ENCODE measurements at places on chromosomes 3 and 15.

DNA sequence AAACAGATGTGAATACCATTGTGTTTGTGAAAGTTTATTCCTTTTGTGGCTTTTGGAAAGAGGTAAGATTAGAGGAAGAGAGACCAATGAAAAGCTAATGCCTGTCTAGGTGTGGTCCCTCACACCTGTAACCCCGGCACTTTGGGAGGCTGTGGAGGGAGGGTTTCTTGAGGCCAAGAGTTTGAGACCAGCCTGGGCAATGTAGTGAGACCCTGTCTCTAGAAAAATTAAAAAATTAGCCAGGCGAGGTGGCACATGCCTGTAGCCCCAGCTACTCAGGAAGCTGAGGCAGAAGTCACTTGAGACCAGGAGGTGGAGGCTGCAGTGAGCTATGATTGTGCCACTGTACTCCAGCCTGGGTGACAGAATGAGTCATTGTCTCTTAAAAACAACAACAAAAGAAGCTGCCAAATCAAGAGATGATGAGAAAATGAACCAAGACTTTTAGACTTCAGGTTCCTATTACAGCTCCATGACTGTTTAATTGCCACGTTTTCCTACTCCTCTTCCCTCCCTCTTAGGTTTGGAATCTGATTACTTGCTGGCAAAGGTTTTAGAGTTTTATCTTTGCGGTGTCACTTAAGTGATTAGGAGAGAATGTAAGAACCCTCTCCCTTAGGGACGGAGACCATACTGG lies 68.7 kb downstream of the CGNL1 start:
- DNase-seq, result no peak

- DNase-seq, result no peak
Measured at GRCh38 chr3:194637541-194638400, 4.6 kb upstream of the TMEM44 start.

- no peak for DNase-seq
Measured at GRCh38 chr3:156513619-156514018, 41.3 kb downstream of the SSR3 start.

DNA sequence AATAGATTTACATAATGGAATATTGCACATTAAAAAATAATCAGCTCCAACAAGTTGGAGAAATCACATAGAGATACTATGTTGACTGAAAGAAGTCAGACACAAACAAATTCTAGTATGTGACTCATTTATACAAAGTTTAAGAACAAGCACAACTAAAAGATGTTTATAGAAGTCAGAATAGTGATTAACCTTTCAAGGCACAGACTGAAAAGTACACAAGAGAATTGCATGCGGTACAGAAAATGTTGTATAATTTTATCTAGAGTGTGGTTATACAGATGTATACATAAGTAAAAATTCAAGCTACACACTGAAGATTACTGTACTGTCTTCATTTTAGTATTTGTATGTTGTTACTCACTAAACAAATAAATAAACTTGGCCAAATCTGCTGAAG lies 19.3 kb upstream of the ATOSA start:
- DNase-seq, result no peak

GRCh38 chr3:10194328-10195071 lies 29.8 kb downstream of the IRAK2 start:
- DNase-seq, result peak; percentile 22

DNA sequence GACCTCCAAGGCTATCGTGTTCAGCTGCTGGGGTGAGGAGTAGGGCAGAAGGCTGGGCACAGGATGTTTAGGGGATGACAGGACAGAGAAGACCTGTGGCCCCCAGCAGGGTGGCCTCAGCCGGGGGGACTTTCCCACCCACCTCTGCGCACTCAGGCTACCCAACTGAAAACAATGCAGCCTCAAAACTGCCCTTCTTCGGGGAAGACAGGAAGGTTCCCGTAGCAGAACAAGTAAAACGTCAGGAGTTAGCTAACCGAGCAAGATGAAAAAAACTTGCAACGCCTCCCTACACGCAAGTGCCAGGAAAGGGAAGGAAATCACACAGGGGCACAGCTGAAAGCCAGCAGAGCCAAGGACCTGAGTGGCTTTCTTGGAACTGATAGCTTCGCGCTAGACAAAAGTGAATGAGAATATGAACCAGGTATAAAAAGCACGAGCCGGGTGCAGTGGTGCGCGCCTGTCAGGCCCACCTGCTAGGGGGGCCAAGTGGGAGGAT lies 38.4 kb upstream of the FURIN start:
- DNase-seq, result no peak

DNA sequence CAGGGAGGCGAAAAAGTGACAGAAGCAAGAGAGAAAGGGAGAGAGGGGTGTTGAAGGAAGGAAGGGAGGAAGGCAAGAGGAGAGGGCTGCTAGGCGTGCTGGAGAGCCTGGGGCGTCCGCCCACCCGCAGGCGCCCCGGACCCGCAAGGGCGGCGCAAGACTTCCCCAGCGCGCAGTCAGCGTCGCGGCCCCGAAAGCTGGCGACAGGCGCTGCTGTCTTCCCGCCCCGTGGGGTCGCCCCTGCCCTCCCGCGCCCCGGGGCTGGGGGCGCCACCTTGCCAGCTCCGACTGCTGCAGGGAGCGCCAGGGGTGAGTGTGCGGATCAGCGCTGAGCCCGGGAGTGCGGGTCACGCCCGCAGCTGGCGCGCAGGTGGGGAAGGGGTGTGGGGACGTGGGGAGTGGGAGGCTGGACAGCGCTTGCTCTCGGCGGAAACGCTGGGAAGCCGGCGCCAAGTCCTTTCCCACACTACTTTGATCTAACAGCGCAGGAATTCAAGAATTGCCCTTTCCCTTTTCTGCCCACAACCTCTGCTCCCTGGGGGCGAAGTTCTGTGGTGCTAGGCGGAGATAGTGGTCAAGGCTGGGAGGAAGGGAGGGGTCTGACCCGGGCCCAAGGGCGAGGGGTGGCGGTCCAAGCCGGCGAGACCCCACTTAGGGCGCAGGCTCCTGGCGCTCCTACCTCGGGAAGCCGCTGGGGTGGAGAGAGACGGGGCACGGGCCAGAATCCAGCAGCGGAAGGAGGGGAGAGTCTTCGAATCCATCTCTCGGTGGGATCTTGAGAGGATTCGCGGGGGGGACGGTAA lies 266.1 kb downstream of the CGGBP1 start:
- no peak for DNase-seq

DNA sequence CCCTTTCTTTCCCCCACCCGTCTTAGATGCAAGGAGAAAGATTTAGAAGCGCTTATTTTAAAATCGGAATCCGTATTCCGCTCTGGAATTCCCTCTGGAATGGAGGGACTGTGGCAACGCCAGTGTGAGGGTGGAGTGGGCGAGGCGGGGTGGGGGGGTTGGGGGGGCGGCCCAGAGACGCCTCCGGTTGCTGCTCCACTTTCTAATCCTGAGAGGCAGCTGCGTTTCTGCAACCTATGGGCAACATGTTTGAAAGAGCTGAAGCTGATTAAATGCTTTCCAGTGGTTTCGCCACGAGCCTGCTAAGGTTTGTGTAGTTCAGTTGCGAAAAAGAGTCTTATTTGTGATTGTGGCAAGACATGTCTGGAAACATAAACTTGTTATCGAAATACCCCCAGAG lies at the start of gene CCK:
CCK (minus strand) TSS at position 101 of the 400 bp plus-strand sequence. CDS start 2,555 bp downstream, outside the sequence.
- no peak for DNase-seq

GRCh38 chr3:69499422-69499821 lies 113.5 kb upstream of the FRMD4B start:
- no peak for DNase-seq

DNA sequence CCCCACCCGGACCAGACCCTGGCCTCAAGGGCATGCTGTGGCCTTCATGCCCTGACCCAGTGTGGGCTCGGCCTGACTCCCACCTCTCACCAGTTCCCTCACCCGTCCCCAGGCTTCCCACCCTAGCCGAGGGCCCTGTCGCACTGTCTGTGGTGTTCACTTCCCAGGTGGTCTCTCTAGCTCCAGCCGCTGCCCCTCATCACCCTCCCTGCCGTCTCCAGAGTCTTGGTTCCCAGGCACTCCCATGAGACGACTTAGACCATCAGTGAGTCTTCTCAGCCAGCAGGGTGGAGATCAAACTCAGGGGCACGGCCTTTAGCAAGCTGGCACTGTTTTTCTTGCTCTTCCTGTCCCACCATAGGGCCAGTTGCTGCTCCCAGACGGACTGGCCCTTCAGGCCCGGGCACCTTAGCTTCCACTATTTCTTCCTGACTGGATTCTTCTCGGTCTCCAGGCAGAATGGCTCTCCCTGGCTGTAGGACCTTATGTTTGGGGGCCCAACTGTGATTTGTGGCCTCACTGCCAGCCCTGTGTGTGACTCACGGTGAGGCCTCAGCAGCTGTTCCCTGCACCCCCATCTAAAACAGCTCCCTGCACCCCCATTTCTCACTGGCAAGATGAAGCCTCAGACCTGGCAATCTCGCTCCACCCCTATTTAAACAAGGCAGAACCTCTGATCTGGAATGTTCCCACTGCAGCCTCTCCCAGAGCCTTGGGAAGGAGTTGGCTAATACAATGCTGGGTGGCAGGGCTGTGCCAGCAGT lies 9.4 kb upstream of the PCSK6 start:
- DNase-seq, result no peak

DNA sequence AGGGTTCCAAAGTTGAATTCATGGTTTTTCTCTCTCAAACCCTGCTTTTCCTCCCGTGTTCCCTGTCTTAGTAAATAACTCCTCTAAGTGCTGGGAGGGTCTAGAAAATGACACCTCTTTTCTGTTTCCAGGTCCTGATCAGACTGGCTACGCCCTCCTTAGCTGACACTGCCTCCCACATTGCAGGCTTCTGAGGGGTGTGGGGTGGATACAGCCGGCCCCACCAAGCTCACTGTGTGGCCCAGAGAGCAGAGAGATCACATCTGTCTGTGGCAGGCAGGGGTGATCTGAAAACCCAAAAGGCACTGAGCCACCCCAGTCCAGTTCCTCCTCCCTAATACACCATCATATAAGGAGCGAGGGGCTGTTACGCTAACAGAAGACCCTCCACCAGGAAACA lies 62.7 kb downstream of the BDH1 start:
- DNase-seq, result no peak

GRCh38 chr15:67042551-67043142 lies 22.8 kb upstream of the SMAD3 start:
- no peak for DNase-seq

DNA sequence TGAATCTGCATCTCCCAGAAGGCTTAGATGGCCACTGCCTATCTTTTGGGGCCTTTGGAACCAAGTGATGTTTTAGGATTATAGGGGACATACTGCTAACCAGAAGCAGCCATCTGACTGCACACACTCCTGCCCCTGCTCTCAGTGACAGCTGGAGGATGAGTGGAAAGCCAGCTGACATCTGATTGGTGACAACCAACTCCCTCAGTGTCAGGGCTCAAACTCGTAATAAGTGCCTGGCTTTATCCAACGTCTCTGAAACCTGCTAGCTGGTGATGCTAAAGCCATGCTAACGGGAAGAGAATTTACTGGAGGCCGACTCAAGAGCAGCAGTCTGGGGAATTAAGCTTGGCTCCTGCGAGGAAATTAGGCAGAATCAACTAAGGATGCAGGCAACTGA lies 35.1 kb downstream of the KY start:
- no peak for DNase-seq

DNA sequence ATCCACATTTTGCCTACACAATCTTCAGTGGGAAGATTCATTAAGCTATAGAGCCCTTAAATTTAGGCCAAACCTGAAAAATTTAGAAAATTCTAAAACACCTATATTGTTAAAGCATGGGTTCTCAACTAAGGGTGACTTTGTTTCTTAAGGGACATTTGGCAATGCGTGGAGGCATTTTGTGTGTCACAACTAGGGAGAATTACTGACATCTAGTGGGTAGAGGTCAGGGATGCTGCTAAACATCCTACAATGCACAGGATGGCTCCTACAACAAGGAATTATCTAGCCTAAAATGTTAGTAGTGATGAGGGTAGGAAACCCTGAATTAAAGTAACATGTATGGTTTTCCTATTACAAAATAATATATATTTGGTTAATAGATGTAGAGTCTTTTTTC lies 55.8 kb downstream of the TBC1D5 start:
- no peak for DNase-seq

- DNase-seq, result no peak
Measured at GRCh38 chr15:70703096-70703878, 60.1 kb downstream of the UACA start.

DNA sequence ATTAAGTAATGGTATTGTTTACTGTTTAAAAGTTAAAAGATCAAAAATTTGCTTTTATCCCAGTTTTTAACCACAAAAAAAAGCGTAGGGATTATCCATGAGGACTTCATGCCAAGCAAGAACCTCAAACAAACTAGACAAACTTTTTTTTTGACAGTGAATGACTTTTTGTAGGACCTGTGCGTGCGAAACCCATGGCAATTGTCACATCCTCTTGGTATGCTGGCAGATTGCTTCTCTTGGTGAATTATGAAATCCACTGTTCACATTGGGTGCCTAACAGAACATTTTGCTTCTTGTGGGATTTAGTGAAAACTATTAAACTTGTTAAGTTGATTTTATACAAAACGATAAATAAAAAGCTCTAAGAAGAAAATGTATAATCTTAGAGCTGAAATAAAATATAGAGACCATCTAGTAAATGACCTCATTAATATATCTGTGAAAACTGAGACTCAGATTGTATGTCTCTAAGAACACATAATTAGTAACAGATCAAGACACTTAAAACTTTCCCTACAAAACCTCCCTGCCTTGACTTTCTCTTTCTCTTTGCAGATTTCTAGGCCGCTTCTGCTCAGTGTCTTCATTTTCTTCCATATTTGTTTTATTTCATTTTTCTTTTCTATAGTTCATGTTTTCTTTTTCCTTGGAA lies 87.3 kb upstream of the CGNL1 start:
- no peak for DNase-seq

DNA sequence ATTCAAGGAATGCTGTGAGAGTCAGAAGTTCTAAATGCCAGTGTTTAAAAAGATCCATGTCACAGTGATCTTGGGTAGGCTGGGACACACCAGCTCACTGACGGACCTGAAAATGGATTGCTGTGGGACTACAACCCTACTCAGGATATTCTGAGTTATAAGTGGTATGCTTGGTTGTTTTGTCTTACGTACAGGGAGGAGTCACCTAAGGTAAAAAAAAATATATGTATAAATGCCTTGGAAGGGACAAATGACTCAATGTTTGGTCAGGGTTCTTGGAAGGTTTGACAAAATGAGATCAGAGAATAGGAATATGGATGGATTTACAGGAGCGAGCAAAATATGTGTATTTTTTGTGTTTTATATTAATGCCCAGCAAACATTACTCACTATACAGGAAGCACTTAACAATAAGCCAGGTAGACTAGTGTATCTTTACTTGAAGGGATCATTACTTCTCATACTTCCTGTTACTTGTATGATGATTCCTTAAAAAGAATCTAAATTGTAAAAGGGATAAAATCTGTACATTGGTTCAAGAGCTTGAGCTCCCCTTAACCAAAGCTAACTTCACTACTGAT lies 767.3 kb downstream of the GBE1 start:
- no peak for DNase-seq

DNA sequence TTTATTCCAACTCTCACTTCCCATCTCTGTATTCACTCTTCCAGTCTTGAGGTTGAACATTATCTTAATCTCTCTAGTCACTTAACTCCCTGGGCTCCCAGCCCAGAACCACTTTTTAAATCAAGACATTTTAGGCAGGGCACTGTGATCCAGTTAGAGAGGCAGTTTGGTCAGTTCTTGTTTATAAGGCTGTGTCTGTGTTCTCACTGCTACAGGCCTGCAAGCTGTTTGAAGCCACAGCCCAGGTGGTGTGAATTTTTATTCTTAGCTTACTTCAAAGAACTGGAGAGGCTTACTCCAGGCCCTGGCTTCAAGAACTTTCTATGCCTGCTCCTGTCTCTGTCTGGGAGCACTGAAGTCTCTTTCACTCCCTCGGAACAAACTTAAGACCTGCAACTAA lies 906.1 kb downstream of the CADM2 start:
- DNase-seq, result no peak

- no peak for DNase-seq
Measured at GRCh38 chr15:70473581-70474370, 289.6 kb downstream of the UACA start.

Data from stimulated activated CD8-positive, alpha-beta memory T cell treated with anti-CD3 and anti-CD28 coated beads, Interleukin-2, amount 100 ng/mL, for 1 hour (primary cell).